ENCODE measurements at places on chromosomes 12 and 14.

DNA sequence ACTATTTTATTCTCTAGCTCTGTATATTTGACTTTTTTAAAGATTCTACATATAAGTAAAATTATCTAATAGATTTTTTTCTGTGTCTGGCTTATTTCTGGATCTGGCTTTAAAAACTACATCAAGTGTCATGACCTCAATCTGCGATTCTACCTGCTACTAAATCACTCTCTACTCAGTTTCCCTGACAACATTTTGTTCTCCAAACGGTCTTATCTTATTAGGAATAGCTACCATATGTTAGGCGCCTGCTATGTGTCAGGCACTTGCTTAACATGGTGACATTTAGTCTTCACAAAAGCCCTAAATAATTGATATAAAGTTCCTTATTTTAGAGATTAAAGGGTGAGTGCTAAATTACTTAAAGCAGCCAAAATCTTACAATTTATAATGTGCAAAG lies 1362.9 kb upstream of the FLRT2 start:
- no peak for DNase-seq

DNA sequence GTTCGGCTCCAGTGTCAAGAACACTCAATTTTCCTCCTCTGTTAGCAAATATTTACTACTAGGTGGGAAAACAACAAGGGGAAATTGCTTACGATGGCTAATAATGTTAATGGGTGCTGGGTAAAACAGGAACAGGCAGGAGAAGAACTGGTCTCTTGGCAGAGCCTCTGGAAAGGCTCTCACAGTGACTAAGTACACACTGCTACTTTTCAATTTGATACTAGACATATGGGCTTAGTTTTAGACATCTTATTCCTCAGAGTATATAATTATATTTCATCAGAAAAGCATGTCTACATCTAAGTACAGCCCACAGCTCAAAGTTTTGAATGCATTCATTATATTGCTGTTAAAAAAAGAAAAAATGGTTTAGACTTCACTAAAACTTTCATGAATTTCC lies 65.4 kb upstream of the SAV1 start:
- no peak for DNase-seq

GRCh38 chr12:104909761-104910160 lies 48.3 kb downstream of the SLC41A2 start:
- DNase-seq, result no peak

GRCh38 chr12:110726708-110727369 lies 15.9 kb downstream of the PPP1CC start:
- DNase-seq, result no peak

DNA sequence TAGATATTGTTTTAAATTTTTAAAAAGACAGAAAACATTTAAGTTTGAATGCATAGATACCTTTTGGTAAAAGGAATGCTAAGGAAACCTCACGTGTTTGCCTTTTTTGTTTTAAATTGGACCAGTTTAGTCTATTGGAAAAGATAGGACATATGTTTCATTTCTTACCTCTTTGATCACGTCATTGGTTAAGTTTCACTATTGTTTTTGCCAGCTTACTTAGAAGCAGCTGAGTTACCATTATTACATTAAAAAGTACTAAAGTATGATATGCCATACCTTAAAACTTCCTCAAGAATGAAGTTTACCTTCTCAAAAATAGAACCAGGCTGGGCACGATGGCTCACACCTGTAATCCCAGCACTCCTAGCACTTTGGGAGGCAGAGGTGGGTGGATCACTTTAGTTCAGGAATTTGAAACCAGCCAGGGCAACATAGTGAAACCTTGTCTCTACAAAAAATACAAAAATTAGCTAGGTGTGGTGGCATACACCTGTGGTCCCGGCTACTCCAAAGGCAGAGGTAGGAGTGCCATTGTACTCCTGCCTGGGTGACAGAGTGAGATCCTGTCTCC lies 54.4 kb downstream of the SRGAP1 start:
- no peak for DNase-seq

DNA sequence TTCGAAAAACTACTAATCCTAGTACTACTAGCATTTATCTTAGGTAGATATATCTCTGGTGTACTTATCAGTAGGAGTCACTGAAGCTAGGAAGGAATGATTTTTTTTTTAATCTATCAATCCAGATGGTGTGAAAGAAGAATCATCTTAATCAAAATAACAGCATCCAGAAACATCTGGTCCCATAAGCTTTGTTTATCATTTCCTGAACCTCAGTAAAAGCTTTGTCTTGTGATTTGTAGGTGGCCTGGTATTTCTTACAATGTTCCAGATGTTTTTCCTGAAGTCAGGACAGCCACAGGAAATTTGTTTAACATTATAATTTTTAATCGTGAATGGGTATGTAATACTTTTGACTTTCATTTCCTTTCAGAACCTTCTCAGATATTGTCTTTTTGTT lies 28.0 kb upstream of the LUM start:
- DNase-seq, result no peak

- no peak for DNase-seq
Measured at GRCh38 chr12:1502831-1503230, 91.5 kb downstream of the FBXL14 start.

- no peak for DNase-seq
Measured at GRCh38 chr14:93946104-93946503, 19.0 kb downstream of the FAM181A start.

DNA sequence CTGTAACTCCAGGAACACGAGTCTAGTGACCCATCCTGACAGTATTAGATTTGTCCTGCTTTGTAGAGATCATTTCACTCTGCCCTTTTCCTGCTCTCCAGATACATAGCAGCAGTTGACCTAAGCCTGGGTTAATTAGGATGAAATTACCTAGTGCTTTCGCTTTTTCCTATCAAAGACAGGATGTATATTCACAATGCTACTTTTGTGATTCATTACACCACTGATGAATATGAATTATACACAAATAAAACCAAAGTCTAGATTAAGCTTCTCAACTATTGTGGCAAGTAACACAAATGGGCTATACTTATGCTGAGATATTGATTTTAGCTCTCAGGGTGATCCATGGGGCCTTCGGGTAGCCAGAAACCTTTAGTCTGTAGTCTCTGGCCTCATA lies 17.9 kb downstream of the CERS5 start:
- no peak for DNase-seq

- peak; percentile 5 for DNase-seq
Measured at GRCh38 chr14:24911324-24912109, 138.4 kb downstream of the STXBP6 start.

Measured in DMS 273 treated with DMSO at 0.1 percent for 48 hours (cell line).